ENCODE measurements at places on chromosomes 7 and 10.

- DNase-seq, result no peak
These were observed 8.9 kb downstream of the CUBN start for GRCh38 chr10:17120694-17121093.

- no peak for DNase-seq
These were observed 106.6 kb upstream of the SHH start for GRCh38 chr7:155918720-155919390.

- DNase-seq, result no peak
These were observed 2.3 kb downstream of the ERLIN1 start for GRCh38 chr10:100183481-100183880.

DNA sequence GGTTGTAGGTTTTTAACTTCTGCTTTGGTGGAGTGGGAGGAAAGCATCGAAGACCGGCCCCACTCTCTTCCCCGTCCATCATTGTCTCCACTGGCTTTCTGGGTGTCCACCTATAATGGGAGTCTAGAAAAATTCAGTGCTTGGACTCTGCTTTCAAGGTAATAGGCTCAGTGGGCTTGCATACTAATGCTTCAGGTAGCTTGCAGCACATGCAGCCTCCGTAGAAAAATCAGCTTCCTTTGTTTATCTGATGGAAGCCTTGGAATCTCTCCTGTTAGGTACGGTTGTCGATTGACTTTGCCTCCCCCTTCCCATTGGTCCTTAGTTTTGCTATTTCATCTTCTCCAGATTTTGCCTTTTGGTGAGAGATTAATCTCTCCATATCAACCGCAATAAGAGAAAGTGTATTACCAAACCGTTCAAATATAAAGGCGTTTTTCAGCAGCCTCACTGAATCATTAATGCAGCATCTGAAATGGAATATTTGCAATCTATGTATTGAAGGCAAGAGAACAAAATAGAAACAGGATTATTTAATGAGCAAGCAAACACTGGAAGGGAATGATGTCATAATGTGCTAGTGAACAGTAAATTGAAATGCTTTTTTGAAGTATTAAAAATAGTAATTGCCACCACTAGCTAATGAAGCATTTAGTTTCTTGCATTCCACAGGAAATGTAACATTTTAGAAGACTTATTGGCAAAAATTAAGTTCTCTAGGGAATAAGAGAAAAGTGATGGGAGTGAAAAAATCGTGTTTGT is 944 bp downstream of the AVL9 start:
- no peak for DNase-seq

- no peak for DNase-seq
These were observed 98.9 kb downstream of the MKI67 start for GRCh38 chr10:128027306-128027705.

GRCh38 chr10:110007161-110007700 is 553 bp upstream of the ADD3 start:
- peak; percentile 81 for DNase-seq

GRCh38 chr10:3427347-3427746 is 254.8 kb upstream of the PITRM1 start:
- DNase-seq, result no peak

DNA sequence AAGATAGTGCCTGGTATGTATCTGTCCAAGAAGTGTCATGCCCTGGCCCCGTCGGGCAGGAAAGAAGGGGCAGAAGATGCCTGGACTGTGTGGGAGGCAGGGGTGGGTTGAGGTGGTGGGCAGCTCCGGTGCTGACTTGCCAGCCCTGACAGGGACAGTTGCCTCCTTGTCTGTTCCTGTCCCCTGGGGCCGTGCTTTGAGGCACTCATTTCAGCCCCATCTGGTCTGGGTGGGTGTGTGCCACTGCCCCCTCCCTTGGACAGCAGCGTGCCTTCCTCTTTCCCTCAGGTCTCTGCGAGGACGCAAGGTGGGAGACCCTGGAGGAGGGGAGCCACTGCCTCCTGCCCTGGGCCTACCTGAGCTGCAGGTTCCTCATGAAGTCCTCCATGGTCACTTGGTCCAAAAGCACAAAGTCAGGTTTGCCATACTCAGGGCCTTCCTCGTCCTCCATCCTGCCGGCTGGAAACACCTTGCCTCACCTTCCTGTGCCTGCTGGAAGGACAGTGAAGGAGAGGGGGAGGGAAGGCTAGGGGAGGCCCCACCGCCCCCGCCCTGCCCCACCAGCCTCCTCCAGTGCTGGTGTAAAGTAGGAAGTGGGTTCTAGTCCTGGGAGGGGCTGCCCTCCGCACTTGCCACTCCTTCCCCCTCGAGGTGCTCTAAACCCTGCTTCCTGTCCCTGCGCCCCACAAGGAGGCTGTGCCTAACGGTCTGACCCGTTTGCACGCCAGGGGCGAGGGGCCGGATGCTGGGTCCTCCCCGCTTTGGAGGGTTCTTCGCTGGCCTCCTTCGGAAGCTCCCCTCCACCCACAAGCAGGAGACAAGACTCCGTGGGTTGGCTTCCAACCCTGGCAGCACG is at the start of gene MYO1G:
Gene MYO1G (minus strand): TSS at position 505 of the 856 bp plus-strand sequence. CDS start 54 bp downstream, at position 451.
- no peak for DNase-seq

GRCh38 chr7:30163231-30163894 is 28.6 kb downstream of the MTURN start:
- DNase-seq, result peak; percentile 75

- peak; percentile 8 for DNase-seq
These were observed 156.0 kb downstream of the SEMA3D start for GRCh38 chr7:85030893-85031292.

DNA sequence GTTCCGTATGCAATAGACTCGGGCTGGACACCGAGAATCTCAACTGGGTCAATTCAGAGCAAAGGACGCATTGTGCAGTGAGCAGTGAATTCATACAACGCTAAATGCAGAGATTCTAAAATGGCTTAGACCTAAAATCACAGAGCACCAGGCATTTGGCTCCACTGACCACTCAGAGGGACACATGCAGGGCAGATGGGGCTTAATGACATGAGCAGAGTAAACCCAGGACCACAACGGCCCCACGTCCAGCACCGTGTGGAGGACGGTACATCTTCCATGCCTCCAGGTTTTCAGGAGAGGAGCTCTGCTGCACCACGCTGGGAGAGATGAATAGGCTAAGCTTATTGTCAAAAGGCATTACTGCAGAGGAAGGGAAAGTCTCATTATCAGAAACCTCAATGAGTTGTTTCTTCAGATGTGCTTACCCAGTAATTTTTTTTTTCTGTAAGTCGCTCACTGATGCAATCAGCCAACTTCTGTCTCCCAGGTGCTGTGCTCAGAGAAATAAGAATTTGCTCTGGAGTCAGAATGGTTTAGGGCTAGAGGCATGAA is 555.0 kb downstream of the PTPRN2 start:
- no peak for DNase-seq

DNA sequence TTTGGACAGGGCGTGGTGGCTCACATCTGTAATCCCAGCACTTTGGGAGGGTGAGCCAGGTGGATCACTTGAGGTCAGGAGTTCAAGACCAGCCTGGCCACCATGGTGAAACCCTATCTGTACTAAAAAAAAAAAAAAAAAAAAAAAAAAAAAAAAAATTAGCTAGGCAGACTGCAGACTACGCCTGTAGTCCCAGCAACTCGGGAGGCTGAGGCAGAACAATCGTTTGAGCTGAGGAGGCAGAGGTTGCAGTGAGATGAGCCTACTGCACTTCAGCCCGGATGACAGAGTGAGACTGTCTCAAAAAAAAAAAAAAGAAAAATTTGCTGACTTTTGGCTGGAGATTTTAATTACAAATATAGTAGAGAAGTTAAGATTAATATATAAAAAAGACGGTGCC is 104.0 kb downstream of the HIPK2 start:
- no peak for DNase-seq
